ENCODE measurements at places on chromosomes 5 and 9.

- DNase-seq, result peak; percentile 43
Measured at GRCh38 chr5:140131967-140132409, 6.3 kb downstream of the IGIP start.

DNA sequence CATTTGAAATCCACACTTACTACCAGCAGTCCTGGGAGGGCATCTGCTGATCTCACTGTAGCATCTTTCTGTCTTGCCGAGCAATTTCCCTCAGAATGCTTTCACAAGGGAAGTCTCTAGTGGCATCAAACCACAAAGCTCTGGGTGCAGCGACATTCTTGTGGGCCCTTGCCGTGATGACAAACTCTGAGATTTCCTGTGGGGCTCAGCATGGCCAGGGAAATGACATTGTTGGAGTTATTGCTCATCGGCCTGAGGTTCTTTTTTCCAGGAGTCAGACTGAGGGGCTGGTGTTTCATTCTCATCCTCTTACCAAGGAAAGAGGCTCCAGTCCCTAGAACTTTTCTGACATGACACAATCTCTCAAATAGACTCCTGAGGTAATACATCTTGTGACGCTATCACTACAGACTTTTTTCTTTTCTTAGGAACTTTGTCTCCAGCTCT, 51.4 kb downstream of the PFDN1 start:
- peak; percentile 69 for DNase-seq

- DNase-seq, result no peak
Measured at GRCh38 chr5:128358826-128359225, 179.2 kb downstream of the FBN2 start.

GRCh38 chr5:41510176-41510831, at the start of gene PLCXD3:
Gene PLCXD3, minus strand, starts transcription at chr5:41510601. Its CDS starts 75 bp downstream, at chr5:41510526.
- no peak for DNase-seq

DNA sequence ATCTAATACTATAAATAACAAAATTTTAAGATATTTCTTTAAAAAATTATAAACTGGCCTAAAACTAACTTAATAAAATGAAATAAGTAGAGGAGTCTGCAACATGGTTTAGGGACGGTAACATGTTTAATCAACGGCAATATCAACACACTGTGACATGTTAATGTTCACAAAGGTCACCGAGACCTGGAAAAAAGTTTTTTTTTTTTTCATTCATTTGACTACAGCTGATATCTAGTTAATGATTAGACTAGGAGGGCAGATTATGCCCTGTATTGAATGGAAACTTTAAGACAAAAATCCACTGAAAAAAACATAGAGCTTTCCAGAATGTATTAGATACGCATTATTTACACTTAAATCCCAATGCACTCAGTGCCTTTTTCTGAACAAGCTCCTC, 67.0 kb upstream of the CDK5RAP2 start:
- no peak for DNase-seq

GRCh38 chr5:122727112-122727541, 47.8 kb upstream of the SNX2 start:
- DNase-seq, result no peak

DNA sequence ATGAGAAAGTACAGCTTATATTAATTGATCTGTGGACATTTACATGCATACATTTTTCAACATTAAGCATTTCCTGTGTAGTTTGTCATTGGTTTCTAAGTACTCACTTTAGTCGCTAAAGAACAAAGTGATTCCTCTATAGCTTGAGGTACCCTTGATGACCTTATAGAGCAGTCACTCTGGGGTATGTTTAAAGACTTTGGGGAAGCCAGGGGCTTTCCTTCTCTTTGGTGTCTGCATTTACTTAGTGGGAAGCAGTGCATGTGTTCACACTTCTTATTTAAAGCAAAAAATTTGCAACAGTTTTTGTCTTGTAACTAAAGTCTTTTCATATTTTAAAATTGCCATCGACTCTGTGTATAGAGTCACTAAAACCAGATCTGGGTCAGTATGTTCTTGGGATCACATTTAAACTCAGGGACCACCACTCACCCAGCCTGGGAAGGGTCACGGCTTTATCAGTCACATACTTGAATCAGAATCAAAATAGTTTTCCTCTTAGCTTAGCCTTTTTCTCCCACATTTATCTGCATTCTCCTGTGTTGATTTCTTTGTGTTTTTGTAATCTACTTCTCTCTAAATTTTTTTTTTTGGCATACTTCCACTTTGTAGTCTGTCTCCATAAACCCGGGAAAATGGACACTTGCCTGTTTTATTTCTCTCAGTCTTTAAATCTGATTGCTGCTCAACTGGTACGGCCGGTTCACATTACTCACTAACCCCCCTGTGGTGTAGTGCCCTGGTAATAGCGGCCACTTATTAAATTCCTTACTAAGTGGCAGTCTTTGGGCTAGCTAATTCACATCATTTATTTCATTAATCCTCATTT, 143.9 kb upstream of the FBN2 start:
- DNase-seq, result no peak

GRCh38 chr9:16475257-16475656, 395.2 kb downstream of the BNC2 start:
- no peak for DNase-seq

DNA sequence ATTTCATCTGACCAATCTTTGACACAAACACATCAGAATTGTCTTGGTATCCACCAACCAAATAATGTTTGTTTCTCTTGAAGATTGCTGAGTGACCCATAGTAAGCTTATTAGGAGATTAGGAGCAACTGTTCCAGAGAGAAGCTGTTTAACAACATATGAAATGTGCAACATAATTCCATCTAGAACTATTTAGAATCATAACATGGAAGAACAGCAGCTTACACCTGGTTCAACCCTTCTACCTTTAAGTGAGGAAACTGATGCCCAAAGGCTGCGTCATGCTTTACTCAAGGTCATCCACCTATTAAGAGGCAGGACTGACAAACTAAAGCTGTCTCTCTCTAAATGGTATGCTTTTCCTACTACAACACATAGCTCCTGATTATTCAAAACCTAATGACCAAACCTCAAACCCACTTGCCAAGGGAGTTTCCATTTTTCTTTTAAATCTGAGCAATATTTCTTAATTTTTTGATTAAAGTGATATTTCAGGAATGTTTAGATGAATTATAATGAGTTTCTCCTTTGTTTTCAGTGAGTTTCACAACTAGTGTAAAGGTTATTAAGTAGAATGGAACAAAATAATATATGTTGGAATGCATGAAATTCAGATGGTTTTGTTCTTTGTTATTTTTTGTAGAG, 545.9 kb downstream of the RAB3C start:
- DNase-seq, result no peak

GRCh38 chr5:135834639-135835529, at the start of gene SLC25A48:
Gene SLC25A48, plus strand, starts transcription at chr5:135834663. Its CDS starts 185 bp downstream, at chr5:135834848.
- peak; percentile 84 for DNase-seq

DNA sequence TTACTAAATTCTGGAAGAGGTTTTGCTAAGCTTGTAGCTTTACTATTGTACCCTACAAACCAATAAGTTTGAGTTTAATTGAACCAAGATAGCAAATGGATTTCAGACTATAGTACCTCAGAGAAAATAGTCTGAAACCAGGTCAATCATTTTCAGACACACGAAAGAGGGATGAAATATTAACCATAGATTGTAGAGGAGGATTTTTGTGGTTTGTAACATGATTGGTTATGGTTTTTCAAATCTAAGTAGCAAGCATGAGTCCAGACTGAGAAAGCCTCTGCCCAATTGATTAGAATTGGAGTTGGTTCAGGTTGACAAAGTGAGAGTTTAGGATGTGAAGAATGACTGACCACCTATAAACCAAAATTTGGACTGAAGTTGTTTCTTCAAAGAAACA, 562.7 kb upstream of the DMAC1 start:
- no peak for DNase-seq

GRCh38 chr5:178630475-178630930, 3.7 kb upstream of the CLK4 start:
- no peak for DNase-seq

GRCh38 chr9:126853667-126854066, 6.8 kb upstream of the ZBTB34 start:
- no peak for DNase-seq

DNA sequence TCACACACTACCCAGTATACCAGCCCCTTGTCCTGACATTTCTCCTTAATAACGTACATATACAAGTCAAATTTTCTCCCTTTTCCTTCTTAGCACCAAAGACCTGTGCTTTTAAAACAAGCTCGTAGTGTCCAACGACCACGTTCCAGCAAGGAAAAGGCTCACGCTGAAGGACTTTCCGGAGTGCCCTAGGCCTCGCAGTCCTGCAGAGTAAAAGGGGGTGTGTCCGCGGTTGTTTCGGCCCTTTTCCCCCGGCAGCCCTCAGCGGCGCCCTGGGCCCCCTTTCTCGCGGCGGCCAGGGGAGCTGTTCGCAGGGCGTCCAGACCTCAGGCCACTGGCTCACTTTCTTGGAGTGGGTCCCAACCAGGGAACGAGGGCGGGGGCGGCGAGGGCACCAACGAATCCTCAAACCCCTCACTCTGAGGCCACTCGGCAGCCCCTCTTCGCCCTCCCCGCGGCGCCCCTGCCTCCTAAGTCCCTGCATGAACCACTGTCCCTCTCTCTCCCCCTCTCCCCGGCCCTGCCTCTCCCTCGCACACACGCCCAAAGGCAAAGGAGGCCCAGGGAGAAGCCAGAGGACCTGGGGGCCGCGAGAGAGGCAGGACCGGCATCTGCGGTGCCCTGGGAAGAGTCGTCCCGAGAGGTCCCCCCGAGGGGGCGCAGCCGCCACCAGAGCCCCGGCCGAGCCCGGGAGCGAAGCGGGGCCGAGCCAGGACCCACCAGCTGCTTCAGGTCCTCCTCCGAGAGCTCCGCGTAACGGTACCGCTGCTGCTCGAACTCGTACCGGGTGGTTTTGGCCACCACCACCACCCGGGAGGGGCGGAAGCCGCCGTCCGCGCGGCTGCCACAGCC, 720 bp downstream of the NADK2 start:
- DNase-seq, result peak; percentile 83

DNA sequence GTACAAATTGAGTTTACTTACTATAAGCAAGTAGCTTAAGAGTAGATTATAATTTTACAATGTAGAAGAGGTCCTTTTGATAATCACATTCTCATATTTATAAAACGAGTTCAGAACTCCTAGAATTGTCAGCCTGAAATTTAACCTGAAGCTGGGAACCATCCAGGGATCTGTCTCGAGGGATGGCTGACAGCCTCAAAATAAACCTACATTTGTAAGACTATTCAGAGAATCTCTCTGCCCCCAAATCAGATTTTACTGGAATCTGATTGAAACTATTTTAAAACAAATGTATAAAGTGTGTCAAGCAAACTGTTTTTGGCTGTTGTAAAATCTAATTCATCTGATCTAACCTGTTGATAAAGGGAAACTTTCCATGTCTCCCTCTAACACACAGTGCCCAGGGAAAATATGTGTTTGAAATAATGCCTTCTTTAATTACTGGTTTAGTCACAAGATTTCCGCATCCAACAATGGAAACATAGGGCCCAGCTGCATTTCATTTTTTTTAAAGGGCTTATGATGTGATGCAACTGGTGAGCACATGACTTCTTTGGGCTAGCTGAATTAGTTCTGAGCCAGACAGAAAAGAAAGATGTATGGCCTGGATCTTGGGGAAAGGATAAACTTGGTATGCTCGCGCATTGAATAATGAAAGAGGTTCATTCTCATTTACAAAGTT, 30.3 kb downstream of the SLC25A46 start:
- no peak for DNase-seq

DNA sequence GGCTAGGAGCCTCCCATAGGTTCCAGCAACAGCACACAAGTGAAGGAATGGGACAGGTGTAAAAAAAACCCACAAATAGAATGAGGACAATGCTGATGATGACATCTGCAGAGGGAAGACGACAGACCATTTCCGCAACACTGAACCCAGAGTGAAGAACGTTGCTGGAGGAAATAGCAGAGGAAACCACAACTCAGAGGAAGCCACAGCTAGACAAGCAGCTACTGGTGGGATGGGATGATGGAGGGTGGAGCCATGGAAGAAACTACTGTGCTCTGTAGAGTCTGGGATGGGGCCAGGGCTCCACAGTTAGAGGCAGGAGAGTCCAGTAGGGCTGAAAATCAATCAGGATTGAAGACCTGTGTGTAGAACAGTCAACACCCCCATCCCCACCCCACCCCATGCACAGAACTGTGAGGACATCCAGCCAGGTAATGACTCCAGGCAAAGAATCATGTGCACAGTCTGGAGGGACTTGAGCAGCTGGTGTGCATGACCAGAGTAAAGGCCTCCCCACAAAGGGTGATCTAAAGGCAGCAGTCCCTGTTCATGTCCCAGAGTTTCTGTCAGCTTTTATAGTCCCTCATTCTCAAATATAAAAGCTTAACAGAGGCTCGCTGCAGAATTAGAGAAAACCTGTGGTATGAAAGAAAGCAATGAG, 65.2 kb upstream of the SPIN1 start:
- peak; percentile 94 for DNase-seq

DNA sequence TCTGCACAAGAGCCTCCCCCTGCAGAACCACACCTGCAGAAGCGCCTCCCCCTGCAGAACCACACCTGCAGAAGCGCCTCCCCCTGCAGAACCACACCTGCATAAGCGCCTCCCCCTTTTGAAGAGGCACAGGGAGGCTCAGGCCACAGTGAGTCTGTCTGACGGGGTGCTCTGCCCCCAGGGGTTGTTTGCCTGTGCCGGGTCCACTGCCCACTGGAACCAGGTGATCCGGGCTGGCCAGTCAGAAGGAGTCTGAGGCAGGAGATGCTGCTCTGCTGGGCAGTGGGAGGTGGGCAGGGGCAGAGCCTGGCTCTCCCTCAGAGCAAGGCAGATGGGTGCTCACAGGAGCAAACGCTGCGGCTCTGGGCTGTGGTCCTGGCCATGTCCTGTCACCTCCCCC, 60.8 kb upstream of the RNU6ATAC start:
- DNase-seq, result no peak

GRCh38 chr9:96751815-96752214, 26.1 kb downstream of the ZNF510 start:
- peak; percentile 13 for DNase-seq

GRCh38 chr9:16241231-16241630, 629.2 kb downstream of the BNC2 start:
- DNase-seq, result no peak

DNA sequence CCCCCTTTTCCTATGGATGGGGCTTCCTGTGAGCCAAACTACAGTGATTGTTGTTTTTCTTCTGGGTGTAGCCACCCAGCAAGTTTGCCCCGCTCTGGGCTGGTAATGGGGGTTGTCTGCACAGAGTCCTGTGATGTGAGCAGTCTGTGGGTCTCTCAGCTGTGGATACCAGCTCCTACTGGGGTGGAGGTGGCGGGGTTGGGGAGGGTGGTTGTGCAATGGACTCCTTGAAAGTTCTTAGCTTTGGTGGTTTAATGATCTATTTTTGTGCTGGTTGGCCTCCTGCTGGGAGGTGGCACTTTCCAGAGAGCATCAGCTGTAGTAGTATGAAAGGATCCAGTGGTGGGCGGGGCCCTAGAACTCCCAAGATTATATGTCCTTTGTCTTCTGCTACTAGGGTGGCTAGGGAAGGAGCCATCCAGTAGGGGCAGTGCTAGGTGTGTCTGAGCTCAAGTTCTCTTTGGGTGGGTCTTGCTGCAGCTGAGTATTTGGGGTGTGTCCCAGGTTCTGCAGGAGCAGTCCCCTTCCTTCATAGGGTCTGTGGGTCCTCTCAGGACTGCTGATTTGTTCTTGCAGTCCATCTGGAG, 275.6 kb upstream of the PAPPA start:
- DNase-seq, result no peak

Measured in hematopoietic multipotent progenitor cell treated with erythropoietin and hydrocortisone succinate and interleukin-3 and kit ligand, for 4 days (in vitro differentiated cells).